Liver (tissue), 10 donors: ENCODE measurements at places on chromosomes 4 and X. TPM values are rescaled to one million over a fixed set of nuclear protein-coding genes. Genes with fewer than 3 reads are reported as not detected.
A peak's percentile ranks its signal among the peaks of the same experiment; 100 is the strongest.

TMEM31 gene
- not detected for total RNA-seq

DNA sequence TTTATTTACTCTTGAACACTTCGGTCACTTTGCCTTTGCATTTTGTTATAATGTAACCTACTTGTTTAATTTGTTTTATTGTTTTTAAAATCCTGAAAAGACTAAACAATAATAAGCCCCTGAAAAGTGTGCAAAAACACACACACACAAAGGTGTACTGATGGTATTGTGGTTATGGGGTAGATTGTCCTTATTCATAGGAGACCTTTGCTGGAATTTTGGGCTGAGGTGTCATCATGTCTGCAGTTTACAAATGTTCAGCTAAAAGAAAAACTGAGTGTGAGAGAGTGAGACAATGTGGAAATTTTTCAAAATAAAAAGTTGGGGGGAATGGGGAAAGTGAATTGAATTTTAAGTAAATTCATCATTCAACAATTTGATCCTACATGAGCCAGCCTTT lies 174.9 kb downstream of the QDPR start:
- H3K27me3 ChIP-seq: no peaks in the 10 kb centered on the region
- no peak for DNase-seq
- no peaks in the 10 kb centered on the region for H3K36me3 ChIP-seq
- no peaks in the 10 kb centered on the region for H3K4me1 ChIP-seq

- H3K27ac ChIP-seq: no peak overlapping the region
- H3K27me3 ChIP-seq: no peaks in the 10 kb centered on the region
- no peak for DNase-seq
Measured at GRCh38 chr4:32564626-32565025, 1844.5 kb downstream of the PCDH7 start.

- no peaks in the 10 kb centered on the region for H3K27me3 ChIP-seq
- H3K36me3 ChIP-seq: no peaks in the 10 kb centered on the region
- no peak for DNase-seq
- no peak overlapping the region for H3K27ac ChIP-seq
- H3K4me3 ChIP-seq: no peak overlapping the region
Measured at GRCh38 chrX:34619920-34620319, 37.2 kb downstream of the TMEM47 start.

DNA sequence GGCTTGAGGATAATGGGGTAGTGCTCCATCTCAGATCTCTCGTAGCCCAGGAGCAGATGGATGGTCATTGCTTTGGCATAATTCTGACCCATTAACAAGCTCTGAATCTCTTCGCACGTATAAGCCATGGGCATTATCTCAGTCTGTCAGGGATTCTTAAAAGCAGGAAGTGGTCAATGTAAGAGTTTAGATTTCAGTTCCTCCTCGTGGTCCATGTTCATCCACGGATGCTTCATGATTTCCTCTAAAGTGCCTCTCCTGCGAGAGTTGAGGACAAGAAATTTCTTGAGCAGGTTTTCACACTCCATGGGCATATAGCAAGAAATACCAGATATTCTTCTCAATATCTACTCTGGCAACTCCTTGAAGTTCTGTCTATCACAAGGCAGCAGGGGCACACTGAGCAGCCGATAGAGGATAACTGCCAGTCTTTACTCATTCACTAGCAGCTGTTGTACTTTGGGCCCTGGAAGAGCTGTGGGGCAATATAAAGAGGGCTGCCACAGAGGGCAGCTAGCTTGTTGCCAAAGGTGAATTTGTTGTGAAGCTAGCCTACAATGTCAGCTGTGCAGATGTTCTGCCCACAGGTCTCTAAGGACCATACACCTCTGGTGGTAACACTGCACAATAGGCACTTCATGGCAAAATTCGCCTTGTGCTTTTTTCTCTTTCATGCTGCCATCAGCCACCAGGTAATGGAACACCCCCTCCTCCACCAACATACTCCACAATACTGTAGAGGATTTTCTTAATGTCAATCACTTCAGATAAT lies 52.0 kb upstream of the WDR17 start:
- no peak overlapping the region for H3K27ac ChIP-seq
- DNase-seq: no peak
- no peak overlapping the region for H3K4me3 ChIP-seq
- no peaks in the 10 kb centered on the region for H3K4me1 ChIP-seq
- no peaks in the 10 kb centered on the region for H3K27me3 ChIP-seq
- H3K36me3 ChIP-seq: no peaks in the 10 kb centered on the region

ACOX3 gene
- total RNA-seq: 14.1 TPM

TMEM255A gene
- not detected for total RNA-seq

DNA sequence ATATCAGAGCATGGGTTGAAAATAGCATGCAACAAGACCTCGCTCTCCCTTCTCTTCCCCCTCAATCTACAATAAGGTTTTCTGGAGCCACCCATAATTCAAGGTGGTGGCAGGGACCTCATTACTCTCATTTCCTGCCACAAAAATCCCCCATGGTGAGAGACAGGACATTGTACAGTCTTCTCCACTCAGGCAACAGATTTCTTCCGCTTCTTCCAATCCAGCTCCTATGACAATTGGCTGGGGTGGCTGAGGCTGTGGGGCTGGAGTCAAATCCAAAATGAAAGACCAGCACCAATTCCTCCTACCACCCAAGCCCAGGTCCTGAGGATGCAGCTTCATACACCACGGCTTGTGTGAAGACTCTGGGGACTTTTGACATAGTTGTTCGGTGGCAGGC lies 40.3 kb upstream of the NKRF start:
- no peaks in the 10 kb centered on the region for H3K4me1 ChIP-seq
- H3K4me3 ChIP-seq: no peak overlapping the region
- no peak overlapping the region for H3K27ac ChIP-seq
- H3K27me3 ChIP-seq: no peaks in the 10 kb centered on the region
- H3K36me3 ChIP-seq: peaks cover 10% of the 10 kb centered on the region
- no peak for DNase-seq

GRCh38 chr4:14157262-14157661 lies 529.7 kb upstream of the BOD1L1 start:
- H3K4me1 ChIP-seq: no peaks in the 10 kb centered on the region
- no peak for DNase-seq
- no peaks in the 10 kb centered on the region for H3K27me3 ChIP-seq
- H3K27ac ChIP-seq: no peak overlapping the region
- H3K36me3 ChIP-seq: no peaks in the 10 kb centered on the region

DNA sequence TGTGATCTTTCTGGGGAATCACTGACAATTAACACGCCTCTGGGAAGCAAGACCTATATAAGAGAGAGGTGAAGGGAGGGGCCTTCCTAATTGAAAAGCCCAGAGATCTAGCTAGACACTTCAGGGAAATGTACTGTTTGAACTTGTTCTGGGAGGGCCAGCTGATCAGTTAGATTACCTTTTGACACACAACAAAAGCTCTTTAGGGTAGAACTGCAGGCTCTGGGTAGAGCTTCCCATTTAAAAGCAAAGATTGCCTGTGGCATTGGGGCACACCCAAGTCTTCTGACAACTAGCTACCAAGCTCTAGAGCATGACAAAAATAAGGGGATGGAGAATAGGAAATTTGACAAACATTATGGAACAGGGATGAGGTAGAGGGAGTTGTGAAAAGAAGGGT lies 26.3 kb downstream of the AREG start:
- DNase-seq: no peak
- no peaks in the 10 kb centered on the region for H3K36me3 ChIP-seq
- H3K27me3 ChIP-seq: no peaks in the 10 kb centered on the region
- H3K27ac ChIP-seq: no peak overlapping the region

DNA sequence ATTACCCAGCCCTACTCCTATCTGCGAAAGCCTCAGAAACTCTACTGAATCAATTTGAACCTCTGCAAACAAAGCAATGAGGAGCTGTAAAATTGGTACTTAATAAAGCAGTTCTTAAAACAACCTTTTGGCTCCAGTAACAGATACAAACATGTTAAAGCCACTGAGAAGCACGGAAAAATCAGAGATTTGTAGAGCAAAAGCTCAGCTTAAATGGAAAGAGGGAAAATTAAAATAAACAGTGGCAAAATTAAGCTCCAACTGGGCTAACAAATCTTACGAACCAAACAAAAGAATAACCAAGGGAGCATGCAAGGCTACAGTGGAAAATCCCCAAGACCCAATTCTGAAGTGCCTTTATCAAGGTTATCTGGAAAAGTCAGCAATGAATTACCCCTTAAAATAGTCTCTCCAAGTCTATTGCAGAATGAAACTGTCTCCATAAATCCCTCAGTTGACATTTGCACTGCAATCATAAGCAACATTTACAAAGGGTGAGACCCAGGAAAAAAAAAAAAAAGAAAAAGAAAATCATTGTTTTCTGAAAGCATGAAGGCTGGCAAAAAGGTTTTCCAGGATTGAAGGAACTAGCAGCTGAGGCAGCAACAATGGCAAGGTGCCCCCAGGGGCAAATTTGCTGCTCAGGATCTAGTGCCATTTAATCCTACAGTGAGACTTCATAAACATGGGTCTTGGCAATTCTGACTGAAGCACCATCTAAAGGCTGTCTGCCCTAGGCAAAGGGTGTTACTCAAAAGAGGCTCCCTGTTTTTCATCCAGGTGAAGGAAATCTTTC lies 40.1 kb downstream of the USP46 start:
- DNase-seq: no peak
- no peak overlapping the region for H3K27ac ChIP-seq
- H3K4me3 ChIP-seq: no peak overlapping the region
- no peaks in the 10 kb centered on the region for H3K27me3 ChIP-seq

- H3K36me3 ChIP-seq: peaks cover 17% of the 10 kb centered on the region
- no peaks in the 10 kb centered on the region for H3K4me1 ChIP-seq
Measured at GRCh38 chrX:1419545-1420355, 27.8 kb upstream of the SLC25A6 start.

GRCh38 chr4:144572660-144573059 lies 73.3 kb upstream of the HHIP start:
- H3K27me3 ChIP-seq: no peaks in the 10 kb centered on the region
- H3K4me1 ChIP-seq: no peaks in the 10 kb centered on the region
- no peak overlapping the region for H3K27ac ChIP-seq
- no peaks in the 10 kb centered on the region for H3K36me3 ChIP-seq
- H3K4me3 ChIP-seq: no peak overlapping the region

GRCh38 chr4:183098019-183098722 lies 886 bp upstream of the WWC2 start:
- peak overlapping the region; percentile 93 for H3K27ac ChIP-seq
- DNase-seq: peak; percentile 50
- H3K4me1 ChIP-seq: peaks cover 24% of the 10 kb centered on the region
- no peaks in the 10 kb centered on the region for H3K36me3 ChIP-seq
- peak overlapping the region; percentile 88 for H3K4me3 ChIP-seq

GAGE12F gene
- not detected for total RNA-seq

DNA sequence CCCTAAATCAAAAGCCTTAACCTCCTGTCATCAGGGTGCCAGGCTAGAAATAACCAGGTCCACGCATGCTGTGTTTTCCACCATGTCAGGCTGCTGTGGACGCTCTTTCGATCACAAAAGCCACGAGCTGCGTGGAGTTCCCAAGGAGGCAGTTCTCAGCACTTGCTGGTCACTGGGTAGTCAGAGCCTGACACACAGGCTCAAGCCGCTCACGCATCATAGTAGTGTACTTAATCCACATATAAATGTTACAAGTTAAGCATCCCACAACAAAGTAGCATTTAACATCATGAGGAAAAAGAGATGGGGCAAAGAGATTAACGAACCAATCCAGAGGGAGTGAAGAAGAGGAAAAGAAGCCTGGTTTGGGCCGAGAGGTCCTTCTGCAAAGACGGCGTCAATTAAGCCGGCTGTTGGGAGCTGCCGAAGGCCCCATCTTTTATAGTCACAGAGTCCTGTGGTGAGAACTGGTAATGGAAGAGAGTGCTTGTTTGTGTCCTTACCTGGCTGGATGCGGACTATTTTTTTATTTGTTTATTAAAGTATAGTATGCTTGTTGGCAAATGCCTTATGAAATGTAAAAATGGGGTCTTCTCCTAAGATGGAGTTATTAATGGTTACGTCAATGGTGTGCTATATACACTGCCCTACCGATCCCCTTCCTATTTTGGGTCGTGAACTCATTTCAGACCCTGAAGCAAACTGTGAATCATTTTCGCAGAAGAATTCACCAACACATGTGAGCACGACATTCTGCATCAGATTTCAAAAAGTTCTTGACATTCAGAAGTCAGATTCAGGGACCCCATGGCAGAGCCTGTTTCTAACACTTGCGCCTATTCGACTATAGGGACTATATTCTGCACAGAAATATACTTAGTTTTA lies 675 bp downstream of the PRIMPOL start:
- peaks cover 43% of the 10 kb centered on the region for H3K4me1 ChIP-seq
- H3K4me3 ChIP-seq: peak overlapping the region; percentile 86
- no peak for DNase-seq
- peak overlapping the region; percentile 70 for H3K27ac ChIP-seq

TBX22 gene
- total RNA-seq: not detected

DNA sequence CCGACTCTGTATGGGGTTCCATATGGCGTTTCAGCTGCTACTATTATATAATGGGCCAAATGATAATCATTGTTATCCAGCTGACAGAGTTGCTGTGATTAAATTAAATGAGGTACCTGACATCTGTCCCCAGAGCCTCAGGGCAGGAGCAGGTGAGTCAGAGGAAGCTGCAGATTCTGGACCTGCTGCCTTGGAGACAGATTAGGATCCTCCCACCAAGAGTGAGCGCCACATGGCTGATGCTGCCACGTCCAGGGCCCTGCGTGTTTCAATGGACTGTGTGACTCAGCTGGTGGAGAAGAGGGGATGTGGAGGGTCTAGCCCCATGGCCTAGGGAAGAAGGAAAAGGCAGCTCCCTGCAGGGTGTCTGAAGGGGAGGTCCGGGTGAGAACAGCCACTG lies 28.3 kb upstream of the UXT start:
- no peak overlapping the region for H3K4me3 ChIP-seq
- H3K27ac ChIP-seq: no peak overlapping the region
- peaks cover 2% of the 10 kb centered on the region for H3K4me1 ChIP-seq
- DNase-seq: no peak

MGARP gene
- 0.09 TPM for total RNA-seq

DNA sequence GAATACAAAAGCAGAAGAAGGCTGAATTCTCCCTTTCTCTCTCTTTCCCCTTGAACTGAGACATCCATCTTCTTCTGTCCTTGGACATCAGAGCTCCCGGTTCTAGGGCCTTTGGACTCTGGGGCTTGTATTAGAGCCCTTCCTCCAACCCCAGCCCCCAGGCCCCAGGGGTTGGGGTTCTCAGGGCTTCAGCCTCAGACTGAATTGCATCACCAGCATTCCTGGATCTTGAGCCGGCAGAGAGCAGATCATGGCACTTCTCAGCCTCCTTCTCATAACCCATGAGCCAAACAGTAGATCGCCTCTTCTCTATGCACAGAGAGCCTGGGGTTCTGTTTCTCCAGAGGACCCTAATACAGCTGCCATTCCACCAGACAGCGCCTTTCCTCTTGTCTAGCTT lies 25.3 kb upstream of the CLDN24 start:
- DNase-seq: no peak
- no peak overlapping the region for H3K4me3 ChIP-seq
- H3K27me3 ChIP-seq: no peaks in the 10 kb centered on the region
- no peaks in the 10 kb centered on the region for H3K4me1 ChIP-seq

SH3RF1 gene
- 1.8 TPM for total RNA-seq

NAP1L3 gene
- total RNA-seq: 0.84 TPM
